ENCODE measurements at places on chromosomes 3 and 15.

GRCh38 chr3:156359368-156359767 is 195.5 kb downstream of the SSR3 start:
- no peak for DNase-seq

GRCh38 chr3:40224796-40225515 is 84.6 kb upstream of the EIF1B start:
- no peak for DNase-seq

- DNase-seq: no peak
These were observed 37.9 kb downstream of the NTRK3 start for GRCh38 chr15:88218557-88219221.

GRCh38 chr15:75008221-75008625 is 12.9 kb downstream of the SCAMP5 start:
- DNase-seq: no peak

- no peak for DNase-seq
These were observed 18.2 kb upstream of the CORO2B start for GRCh38 chr15:68560501-68561113.

GRCh38 chr3:882533-882932 is 210.3 kb upstream of the CNTN6 start:
- no peak for DNase-seq

DNA sequence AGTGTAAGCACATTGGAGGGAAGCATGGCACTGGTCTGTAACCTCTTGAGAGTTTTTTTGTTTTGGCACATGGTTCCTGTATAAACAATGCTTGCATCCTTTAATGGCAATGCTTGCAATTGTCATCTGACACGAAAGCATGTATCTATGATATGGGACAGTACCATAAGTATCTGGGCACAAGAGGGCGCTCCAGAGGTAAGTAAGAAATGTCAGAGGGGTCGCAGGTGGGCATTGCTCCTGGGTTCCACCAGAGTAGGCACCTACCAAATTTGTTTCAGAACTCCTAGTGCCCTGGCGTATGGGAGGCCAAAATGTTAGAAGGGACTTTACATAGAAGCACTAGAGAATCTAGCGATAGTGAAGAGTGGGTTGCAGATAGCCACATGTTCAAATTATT is 58.7 kb upstream of the BCHE start:
- no peak for DNase-seq

GRCh38 chr3:181929501-181929900 is 217.8 kb downstream of the SOX2 start:
- no peak for DNase-seq

- DNase-seq: no peak
These were observed 294.4 kb upstream of the SLCO3A1 start for GRCh38 chr15:91559066-91559465.

- no peak for DNase-seq
These were observed 766.8 kb downstream of the TBL1XR1 start for GRCh38 chr3:176430244-176431037.

DNA sequence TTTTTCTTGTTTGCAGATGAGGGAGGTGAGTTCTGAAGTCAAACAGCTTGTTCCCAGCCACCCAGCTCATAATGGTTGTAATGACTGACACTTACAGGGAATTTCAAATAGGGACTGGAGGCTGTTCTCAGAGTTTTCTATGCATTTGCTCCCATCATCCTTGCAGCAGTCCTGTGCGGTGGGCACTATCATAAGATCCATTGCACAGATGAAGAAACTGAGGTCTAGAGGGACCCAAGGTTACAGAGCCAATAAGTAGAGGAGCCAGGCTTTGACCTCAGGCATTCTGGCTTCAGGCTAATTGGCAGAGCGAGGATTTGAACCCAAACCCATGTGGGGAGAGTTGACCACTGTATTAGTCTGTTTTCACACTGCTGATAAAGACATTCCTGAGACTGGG is 32.4 kb downstream of the FAH start:
- no peak for DNase-seq

DNA sequence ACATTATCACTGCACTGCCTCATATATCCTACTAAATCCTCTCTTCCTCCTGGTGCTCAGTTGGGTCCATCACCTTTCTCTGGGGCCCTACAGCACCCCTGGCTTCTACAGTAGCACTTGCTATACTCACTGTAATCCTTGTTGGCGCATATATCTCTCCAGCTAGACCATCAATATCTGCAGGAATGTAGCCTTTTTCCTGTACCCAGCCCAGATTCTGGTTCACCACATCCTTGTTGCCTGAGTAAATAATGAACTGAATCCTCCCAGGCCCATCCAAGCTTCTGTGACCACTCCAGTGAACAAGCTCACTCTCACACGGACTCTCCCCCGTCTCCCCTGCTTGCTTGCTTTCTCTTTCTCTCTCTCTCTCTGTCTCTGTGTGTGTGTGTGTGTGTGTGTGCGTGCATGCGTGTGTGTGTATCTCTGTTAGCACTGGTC is 62.5 kb upstream of the LIPC start:
- DNase-seq: no peak

DNA sequence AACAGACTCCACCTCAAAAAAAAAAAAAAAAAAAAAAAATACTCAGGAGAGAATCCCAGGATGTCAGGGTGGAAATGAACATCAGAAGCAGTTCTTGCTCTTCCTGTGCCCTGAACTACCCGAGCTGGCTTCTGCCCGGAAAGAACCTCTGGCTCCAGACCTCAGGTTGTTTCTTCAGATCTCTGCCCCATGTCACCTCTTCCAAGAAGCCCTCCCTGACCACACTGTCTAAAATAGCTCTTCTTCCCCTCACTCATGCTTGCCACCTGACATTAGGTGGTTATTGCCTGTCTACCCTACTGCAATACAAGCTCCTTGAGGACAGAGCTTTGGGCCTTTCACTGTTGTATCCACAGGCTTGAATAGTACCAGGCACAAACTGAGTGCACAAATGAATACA is 8.2 kb downstream of the TKT start:
- no peak for DNase-seq

DNA sequence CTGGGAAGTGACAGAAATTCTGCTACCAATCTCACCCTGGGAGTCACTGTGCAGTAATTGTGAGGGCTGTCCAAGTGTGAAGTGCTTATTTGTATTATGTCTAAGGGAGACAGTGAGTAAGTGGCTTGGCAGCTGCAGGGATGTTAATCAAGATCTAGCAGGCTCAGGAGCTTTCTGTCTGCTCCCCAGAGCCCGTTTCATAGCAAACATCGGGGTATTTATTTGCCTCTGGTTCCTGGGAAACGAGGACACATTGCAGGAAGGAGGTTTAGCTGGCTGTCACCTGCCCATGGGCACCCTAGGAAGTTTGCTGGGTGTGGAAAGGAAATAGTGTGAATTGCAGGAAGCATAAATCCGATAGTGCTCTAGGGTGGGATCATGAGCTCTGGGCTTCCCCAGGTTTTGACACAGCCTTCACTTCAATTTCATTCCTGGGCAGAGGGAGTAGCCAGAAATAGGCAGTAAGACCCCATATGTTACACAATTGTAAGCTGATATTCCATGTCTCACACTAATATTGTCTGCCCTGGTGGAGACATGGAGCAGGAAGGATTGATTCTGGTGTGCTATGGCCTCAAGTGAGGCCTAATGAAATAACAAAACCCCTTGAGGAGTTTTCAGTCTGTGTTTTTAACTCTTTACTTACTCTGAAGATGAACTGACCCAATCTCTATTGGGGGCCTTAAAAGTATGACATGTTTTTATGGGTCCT is 74.1 kb upstream of the MITF start:
- DNase-seq: no peak

- DNase-seq: no peak
These were observed 11.9 kb downstream of the HDAC11 start for GRCh38 chr3:13492048-13492447.

GRCh38 chr3:154952553-154952952 is 127.6 kb upstream of the MME start:
- DNase-seq: no peak

Data from central memory CD8-positive, alpha-beta T cell (primary cell).